ENCODE measurements at places on chromosomes 7 and 10.
A peak's percentile ranks its signal among the peaks of the same experiment; 100 is the strongest.

- no peak for DNase-seq
Measured at GRCh38 chr7:25249772-25250171, 21.5 kb upstream of the NPVF start.

DNA sequence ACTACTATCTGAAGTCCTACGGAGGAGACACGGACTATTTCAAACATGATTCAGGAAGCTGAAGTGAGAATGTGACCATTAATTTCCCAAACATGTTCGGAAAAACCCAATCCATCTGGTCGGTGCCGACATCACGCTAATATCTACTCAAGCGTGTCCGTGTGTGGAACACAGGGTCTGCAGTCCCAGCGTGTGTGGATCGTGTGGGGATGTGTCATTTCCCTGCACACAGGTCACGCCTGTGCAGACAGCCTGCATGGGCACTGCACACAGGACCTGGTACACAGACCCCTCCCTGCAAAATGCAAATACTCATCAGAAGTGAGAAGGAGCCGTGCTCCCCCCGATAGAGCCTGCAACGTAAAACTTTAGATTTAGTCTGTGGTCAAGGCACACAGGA, 57.8 kb downstream of the CARD11 start:
- no peak for DNase-seq

DNA sequence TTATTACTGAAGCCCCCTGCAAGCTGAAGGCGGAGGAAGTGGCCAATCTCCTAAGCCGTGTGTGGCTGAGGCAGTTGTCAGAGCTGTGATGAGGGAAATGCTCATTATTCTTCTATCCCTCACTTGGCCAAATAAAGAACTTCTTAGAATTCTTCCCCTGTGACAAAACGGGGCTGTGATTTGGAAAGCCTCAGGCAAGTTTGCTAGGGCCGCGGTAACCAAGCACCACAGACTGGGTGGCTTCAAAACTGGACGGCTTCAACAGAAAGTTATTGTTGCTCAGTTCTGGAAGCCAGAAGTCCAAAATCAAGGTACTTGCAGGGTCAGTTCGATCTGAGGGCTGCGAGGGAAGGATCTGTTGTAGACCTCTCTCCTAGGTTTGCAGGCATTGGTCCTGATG, 72.3 kb upstream of the STEAP1B start:
- DNase-seq: peak; percentile 90

DNA sequence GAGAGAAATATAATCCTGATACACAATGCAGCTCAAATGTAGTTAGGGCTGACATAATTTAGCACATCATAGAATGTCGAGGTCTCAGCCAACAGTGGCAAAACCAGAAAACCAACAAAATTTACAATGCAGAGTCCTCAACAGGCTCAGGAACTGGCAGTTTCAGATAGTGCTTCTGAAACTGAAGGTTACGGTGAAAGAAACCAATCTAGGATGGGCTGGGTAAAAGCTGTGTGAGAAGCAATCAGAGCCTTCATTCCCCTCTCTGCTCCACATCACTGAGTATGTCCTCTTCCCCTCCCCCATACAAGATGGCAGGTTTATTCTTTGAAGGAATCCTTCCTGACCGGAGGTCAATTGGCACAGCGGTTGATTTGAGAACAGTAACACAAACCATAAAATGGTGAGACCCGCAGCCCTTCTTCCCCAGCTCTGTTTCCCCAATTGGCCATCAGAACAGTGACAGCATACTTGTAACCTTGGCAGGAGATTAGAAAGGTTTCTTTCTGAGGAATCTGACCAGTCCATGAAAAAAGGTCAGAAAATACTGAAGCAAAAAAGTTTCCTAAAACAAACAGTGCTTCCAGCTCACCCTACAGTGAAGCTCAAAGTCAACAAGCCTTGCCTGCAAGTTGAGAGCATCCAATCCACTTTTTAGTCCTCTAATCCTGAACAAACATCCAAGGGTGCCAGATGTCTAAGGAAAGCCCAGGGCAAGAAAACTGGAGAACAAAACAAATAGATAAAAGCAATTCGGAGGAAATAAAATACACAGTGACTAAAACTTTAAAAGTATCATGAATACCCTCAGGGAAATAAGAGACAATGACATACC, 53.9 kb upstream of the IL6 start:
- DNase-seq: no peak

DNA sequence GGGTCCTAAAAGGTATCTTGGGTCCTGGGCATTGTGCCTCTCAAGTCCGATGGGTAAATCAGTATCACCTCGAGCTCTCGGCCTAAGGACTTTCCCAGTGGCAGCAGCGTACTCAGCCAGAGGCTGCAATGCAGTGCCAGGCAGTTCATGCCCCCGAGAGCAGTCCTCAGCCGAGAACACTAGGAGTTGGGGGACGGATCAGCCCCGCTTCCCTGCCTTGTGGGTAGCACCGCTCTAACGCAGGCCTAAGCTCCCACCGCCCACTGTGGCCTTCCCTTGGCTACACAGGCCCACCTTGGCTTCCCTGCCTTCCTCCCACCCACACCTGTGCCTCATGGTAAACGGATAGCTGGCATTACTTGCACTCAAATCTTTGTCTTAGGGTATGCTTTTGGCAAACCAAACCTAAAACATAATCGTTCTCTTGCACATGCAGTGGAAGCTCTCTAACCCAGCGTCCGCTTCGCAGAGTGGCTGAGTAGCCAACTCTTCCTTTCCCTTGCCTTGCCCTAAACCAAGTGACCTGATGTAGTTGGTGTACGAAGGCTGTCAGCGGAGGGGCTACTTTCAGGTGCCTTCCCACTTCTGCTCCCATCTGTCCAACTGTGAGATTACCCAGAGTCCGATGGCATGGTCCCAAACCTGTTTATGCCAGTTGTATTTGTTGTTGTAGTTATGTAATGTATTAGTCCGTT, 73.2 kb upstream of the CHST15 start:
- DNase-seq: no peak

GRCh38 chr7:50358041-50358705, 53.7 kb downstream of the IKZF1 start:
- DNase-seq: no peak

DNA sequence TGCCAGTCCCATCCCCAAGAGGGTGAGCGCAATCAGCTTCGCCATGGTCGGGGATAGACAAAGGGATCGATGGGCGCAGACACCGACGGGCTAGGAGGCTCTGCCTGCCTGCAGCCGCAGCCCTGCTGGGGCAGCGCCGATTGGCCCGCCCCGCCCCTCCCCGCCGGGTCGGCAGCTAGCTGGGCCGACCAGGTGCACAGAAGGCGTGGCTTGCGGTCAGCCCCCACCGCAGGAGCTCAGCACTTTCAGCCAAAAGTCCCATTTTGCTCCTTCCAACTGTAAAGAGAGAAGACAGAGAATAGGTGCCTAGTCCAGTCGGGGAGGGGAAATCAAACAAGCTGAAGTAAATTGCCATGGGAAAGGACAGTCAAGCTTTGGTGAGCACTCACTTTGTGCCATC, at the start of gene PON1:
Gene PON1, minus strand, starts transcription at position 102 of the 400 bp plus-strand sequence. Its CDS starts 57 bp downstream, at position 45.
- no peak for DNase-seq

DNA sequence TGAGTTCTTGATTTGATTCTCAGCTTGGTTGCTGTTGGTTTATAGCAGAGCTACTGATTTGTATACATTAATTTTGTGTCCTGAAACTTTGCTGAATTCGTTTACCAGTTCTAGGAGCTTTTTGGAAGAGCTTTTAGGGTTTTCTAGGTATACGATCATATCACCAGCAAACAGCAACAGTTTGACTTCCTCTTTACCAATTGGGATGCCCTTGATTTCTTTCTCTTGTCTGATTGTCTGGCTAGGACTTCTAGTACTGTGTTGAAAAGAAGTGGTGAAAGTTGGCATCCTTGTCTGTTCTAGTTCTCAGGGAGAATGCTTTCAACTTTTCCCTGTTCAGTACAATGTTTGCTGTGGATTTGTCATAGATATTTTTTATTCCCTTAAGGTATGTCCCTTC, 86.2 kb downstream of the PLXDC2 start:
- DNase-seq: no peak

DNA sequence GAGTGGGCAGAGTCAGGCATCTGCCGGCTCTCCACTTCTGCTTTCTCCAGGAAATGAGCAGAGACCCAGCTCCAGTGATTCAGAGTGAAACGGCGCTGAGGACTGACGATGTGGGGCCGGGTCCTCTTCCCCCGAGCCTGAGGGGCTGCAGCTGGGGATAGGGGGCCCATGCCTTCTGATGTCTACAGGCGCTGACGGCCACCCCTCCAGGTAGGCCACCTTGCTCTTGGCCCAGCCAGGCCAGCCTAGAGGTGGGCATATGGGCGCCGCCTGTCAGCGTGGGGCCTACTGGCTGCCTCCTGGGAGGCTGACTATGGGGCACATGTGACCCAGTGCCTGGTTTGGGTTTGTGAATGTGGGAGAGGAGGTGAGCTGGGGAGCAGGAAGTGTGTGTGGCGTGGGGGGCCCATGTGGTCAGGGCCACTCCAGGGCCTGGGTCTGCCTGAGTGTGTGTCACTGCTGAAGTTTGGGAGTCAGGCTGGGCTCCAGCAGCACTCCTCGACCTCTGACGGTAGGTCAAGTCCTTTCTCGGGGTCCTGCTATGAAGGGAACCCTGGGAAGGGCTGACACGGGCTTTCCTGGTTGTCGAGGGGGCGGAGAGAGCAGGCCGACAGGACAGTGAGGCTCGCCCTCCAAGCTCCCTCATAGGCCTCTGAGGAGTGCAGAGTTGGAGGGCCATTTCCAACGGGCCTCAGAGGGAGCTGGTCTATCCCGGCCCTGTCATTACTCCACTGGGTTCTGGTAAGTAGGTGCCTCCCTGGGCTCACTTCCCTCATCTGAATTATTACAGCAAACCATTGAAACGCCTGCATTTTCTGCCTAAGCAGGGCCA, at the start of gene WDFY4:
Gene WDFY4, plus strand, starts transcription at position 82 of the 832 bp plus-strand sequence. CDS start 24,860 bp downstream, outside the sequence.
- DNase-seq: no peak

GRCh38 chr10:120019568-120019967, 127.0 kb downstream of the SEC23IP start:
- no peak for DNase-seq

DNA sequence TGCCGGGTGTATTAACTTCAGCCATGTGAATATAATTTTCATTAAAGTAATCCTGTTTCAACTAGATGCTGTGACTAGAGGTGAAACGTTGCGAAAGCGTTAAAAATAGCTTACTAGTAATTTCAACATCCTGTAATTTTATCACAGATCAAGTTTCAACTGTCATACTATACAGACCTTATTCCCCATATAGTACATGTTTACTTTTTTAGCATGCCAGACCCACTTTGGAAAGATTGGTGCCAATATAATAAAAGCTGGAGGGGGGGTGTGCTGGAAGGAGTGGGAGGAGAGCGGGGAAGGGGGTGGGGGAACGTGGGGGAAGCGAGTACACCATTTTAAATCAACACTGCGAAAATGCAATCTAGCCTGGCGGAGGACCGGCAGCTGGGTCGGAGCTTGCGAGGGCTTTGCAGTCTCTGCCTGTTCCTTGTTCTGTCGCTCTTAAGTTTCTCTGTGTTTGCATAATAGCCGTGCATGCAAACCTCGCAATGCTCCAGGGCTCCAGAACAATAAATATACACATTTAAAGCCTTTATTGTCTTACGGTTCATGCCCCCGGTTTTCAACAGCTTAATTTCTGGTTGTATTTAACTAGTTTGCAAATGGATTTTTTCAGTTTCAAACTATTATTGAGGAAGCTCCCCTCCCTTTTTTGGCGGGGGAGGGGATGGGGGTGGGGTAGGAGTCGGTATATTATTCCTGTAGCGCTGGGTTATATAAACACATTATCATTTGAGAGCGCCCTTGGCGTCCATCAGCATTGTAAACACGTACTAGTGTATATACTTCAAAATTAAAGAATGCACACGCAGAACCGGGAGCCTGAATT, 1.3 kb upstream of the ARID5B start:
- peak; percentile 69 for DNase-seq

DNA sequence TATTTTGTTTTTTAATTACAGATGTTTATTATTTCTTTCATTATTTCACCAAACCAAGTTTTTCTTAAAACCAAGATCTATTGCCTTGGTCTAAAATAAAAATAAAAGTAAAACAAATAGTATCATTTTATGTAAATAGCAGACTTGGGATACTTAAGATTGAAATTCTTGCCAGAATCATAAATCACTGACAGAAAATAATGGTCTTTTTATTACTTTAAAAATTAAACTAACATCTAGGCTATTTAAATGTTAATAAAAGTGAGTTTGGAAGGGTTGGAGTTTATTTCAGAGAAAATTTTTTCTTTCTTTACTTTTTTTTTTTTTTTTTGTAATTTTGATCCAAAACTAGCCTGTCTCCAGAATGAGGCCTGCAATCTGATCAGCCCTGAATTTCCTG, 568.0 kb upstream of the IGFBP3 start:
- no peak for DNase-seq

DNA sequence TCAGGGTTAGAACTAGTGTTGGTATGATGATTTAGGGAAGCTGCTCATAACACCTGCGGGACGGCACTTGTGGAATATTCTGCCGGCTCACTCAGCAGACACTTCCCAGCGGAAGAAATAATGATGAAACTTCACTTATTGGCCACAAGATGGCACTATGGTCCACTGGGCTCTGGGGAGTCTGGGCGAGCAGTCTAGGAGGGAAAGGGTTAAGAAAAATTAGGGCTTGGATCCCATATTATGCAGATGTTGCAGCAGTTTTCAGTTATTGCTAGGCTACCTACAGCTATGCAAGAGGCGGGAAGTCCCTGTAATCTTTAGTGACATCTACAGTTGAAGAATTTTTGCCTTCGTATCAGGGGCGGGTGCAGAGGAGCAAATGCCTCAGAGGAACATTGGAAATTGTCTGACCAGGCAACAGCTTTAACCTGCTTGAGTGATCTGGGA, 238.7 kb upstream of the PRSS58 start:
- peak; percentile 54 for DNase-seq

DNA sequence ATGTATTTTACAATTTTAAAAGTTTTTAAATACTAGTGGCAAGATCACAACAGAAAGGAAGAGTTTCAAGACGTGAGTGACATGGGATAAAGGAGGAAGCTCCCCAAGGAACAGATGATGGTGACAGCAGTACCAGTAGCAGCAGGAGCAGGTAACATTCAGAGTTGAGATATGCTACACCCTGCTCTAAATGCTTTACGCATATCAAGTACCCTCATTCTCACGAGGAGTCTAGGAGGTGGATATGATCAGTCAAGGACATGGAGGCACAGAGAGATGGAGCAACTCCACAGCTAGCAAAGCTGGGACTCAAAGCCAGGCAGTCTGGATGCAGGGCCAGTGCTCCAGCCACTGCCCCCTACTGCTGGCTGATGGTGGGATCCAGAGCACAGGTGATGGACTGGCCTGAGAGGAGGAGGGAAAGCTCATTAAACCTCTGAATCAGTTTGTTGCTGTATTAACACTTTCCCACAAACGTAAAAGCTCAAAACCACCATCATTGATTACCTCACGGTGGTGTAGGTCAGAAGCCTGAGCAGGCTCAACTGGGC, 17.5 kb downstream of the RP9 start:
- no peak for DNase-seq

DNA sequence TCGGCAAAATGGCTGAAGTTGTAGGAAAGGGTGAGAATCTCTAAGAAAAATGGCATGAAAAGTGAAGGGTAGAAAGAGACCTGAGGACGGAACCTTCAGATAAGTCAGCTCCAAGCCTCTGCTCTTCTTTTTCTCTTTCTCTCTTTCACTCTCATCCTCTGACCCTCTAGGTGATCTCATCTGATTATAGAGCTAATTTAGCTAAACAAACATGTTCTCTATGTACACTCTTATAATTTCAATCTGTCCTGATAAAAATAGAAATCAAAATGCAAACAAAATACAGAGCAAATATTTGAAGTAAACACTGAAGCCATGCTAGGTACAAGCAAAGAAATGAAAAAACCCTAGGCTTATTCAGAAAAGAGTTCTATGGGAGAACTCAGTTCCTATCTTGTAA, 14.4 kb upstream of the CUBN start:
- no peak for DNase-seq

- no peak for DNase-seq
Measured at GRCh38 chr7:40014376-40014775, 64.3 kb downstream of the CDK13 start.

- DNase-seq: peak; percentile 4
Measured at GRCh38 chr10:75736889-75737579, 305.6 kb downstream of the LRMDA start.

Measured in AG10803 (cell line).